Heart right ventricle (tissue), 16 donors: ENCODE measurements at places on chromosomes 3 and 15. TPM values are rescaled to one million over a fixed set of nuclear protein-coding genes. Genes with fewer than 3 reads are reported as not detected.

GPR176 gene
- 1.7 TPM for polyA plus RNA-seq

JMJD7 gene
- 23.0 TPM for polyA plus RNA-seq

NMB gene
- 8.0 TPM for polyA plus RNA-seq

DNA sequence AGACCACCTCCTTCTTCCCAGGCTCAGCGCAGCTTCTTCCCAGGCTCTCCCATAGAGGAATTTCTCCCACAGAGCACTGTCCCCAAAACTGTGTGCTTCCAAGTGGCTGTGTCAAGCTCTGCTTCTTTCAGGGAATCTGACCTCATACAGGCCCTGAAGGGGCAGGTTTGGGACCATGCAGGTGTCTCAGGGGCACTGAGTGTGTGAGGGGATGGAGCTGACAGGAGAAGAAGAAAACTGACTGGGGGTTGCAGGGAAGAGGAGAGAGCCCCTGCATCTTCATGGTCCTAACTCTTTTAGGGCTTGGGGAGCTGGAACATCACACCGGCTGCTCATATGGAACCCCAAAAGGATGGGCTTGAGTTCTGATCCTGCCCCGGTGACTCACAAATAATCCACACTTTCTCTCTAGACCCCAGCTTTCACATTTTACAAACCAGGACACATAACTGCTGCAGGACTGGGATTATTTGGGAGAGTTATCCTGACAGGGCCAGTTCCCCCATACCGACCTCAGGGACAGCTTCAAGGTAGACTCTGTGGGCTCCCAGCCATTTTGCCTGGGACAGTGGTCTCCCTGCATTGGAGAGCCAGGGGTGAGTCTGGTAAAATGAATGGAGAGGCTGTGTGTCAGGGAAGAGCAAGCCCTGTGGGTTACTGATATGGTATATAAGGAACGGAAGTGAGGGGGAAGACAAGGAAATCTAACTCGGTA is 316.1 kb downstream of the TLE3 start:
- no peak for DNase-seq

DNA sequence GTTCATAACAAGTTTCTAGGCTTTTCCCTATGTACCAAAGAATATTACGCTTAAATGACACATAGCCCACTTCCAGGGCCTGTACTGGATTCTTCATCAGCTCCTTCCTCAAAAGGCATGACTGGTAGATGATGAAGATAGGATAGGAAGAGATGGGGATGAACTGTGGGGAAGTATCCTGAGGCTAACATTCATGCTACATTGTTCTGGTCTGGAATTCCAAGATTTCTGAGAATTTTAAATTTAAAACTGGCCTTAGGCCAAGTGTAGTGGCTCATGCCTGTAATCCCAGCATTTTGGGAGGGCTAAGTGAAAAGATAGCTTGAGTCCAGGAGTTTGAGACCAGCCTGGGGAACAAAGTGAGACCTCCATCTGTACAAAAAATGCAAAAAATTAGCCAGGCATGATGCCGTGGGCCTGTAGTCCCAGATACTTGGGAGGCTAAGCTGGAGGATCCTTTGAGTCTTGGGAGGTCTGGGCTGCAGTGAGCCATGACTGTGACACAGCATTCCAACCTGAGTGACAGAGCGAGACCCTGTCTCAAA is 160.1 kb upstream of the PLAAT1 start:
- no peak for DNase-seq

- no peak for DNase-seq
Measured at GRCh38 chr3:153349108-153349499, 187.1 kb downstream of the RAP2B start.

DNA sequence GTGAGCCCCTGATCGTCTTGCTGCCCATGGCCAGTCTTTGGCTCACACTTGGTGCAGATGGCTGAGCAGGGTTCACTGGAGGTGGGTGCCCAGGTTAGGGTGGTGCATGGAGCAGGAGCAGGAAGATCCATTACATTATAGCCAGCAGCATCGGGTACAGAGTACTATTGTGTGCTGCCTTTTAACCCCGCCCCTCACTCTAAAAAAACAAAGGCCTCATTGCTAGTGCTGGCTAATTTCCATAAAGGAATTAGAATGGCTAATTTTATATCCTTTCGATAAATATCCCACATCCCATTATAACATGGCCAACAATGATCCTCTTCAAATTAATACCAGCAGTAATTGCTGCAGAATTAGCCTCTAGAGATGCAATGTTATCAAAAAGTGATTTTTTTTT is 45.8 kb upstream of the PPP4R2 start:
- no peak for DNase-seq

GRCh38 chr3:99659951-99660350 is 21.6 kb downstream of the COL8A1 start:
- DNase-seq = no peak

DNA sequence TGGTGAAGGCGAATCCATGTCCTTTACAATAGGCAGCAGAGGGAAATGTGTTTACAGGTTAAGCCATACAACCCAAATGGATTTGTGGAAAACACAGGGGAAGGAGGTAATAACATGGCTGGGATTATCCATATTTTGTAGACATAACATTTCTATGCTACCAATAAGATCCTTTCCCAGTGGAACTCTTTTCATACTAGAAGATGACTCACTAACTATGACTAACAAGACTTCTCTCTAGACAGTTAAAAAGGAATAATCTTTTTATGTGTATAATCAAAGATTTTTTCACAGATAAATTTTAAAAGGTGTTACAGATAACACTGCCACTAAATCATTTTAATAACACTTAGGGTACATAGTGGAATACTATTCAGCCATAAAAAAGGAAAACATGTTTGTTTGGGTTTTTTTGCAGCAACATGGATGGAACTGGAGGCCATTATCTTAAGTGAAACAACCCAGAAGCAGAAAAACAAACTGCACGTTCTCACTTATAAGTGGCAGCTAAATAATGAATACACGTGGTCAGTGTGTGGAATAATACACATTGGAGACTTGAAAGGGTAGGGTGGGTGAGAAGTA is 39.6 kb downstream of the VPS13C start:
- DNase-seq = no peak

DNA sequence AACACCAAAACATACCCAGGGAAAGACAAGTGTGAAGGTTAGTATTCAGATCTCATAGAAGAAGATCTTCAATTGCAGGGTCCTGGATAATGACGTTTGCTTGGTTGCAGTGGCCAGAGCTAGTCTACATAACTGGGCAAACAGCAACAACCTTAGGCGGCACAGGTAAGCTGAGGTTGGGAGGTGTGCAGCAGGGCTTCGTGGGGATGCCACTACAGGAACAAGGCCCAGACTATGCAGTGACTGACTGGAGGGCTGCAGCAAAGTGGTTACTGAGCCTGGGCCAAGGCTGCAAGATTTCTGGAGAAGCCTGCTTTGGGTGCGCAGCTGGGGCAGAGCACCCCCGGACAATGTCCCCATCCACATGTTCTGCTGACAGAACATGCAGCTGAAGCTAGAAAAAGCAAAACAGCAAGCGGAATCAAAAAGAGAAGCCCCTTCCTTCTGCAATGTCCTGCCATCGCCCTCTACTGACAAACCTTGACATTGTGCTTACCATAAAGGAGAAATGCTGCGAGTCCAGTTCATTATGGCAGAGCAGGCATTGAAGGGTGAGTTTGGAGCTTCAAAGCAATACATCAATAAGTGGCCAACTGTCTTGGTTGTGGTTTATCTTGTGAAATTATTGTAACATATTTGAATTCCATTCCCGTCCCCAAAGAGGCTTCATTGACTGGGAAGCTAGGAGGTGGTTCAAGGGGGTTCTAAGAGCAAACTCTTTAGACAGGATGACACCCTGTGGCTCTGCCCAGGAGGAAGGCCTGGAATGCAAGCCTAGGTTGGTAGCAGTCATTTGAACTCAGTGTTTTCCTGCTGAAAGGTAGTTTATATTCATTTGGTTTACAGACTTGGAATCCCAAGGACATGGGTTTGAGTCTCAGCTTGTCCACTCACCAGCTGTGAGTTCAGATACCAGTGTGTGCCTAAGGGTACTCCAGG is 217.0 kb downstream of the PDCD6IP start:
- DNase-seq = no peak

DNA sequence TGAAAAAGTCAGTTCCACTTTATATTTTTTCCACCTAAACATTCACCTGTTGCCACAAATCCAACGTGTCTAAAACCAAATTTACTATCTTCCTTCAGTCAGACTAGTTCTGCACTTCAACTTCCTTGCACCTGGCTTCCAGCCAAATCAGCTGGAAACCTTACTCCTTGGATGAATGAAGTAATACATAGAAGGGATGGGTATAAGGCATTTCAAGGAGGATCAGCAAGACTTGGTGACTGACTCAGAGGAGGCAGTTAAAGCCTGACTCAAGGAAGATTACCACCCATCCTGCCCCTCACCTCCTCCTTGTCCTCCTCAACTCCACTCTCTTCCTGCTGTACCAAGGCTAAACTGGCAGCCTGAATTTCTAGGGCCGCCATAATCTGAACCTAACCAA is 37.1 kb downstream of the QTRT2 start:
- DNase-seq = peak; percentile 29
